ENCODE measurements at places on chromosomes 7 and 10. TPM values are rescaled to one million over a fixed set of nuclear protein-coding genes. Genes with fewer than 3 reads are reported as not detected.

The LIMK1 gene
- total RNA-seq, result 120 TPM

The GOLGA7B gene
- 45.0 TPM for total RNA-seq

The NOS3 gene
- total RNA-seq, result 11.0 TPM

The CYP3A7 gene
- not detected for total RNA-seq

The CD36 gene
- 1.4 TPM for total RNA-seq

The OR2A5 gene
- not detected for total RNA-seq

The COL1A2 gene
- 16.1 TPM for total RNA-seq

The HOXA2 gene
- not detected for total RNA-seq

The RELN gene
- total RNA-seq, result 9.4 TPM

The FRA10AC1 gene
- total RNA-seq, result 26.5 TPM

The TMEM236 gene
- 0.17 TPM for total RNA-seq

The UNCX gene
- not detected for total RNA-seq
